Activated naive CD4-positive, alpha-beta T cell treated with anti-CD3 and anti-CD28 coated beads, Interleukin-2, amount 50 U/mL, for 72 hours (primary cell): ENCODE measurements at places on chromosomes 5 and 9. TPM values are rescaled to one million over a fixed set of nuclear protein-coding genes. Genes with fewer than 3 reads are reported as not detected.

DNA sequence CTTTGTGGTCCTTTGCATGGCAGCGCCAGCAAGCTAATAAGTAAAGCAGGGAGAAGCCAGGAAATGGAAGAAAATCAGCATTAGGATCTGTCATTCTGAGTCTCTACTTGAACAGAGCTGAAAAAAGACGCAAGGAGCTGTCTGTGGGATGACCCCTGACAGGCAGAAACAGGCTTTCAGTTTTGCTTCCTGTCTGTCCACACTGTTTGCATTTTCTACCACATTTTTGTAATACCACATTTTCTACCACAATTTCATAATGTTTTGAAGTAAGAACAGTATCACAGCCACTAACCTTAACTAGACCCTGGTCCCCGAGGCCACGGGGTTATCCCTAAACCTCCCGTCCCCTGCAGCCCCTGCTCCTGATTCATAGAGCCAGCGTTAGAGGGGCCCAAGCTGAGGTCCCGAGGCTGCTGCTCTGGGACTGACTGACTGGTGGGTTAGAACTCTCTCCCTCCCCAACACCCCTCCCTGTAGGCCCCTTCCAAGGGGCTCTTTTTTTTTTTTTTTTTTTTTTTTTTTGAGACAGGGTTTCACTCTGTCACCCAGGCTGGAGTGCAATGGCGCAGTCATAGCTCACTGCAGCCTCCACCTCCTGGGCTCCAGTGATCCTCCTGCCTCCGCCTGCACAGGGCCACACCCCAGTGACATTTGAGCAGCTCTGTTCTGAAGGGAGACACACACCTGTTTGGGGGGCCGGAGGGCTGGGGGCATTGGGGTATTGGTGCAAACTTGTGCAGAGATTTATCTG lies 4.0 kb upstream of the CLIC3 start:
- no peak for DNase-seq

GRCh38 chr5:179289756-179290385 lies 55.4 kb downstream of the ADAMTS2 start:
- no peak for DNase-seq

DNA sequence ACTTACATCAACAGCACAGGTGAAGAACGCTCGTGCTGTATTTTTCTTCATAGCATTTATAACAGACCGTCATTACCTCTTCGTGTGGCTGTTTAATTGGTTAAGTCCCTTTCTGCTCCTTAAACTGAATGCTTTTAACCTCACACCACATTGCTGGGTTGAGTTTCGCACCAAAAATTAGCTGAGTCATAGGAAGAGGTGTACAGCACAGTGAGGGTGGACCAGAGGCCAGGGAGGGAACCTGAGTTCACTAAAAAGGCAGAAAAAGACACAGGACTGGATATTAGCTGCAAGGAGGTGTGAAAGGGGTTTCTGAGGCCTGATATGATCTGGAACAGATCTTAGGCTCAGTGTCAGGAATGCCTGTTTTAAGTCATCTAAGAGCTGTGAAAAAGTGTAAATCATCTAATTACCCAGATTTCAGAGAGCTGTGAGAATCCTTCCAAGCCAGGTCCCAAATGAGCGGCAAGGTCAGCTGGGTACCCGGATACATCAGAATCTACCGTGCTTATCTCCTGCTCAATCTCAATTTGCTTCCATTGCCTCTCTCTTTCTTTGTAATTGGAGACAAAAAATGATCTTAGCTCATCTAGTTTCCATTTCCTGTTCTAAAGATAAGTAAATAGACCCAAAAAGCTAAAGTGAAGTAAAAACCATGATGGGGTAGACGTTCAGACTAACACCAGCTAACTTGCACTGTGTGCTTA lies 7.1 kb upstream of the CFAP90 start:
- DNase-seq, result no peak

- DNase-seq, result no peak
Measured at GRCh38 chr5:102536323-102536928, 37.6 kb upstream of the SLCO6A1 start.

GRCh38 chr5:143409926-143410325 lies 6.4 kb upstream of the NR3C1 start:
- no peak for DNase-seq

DNA sequence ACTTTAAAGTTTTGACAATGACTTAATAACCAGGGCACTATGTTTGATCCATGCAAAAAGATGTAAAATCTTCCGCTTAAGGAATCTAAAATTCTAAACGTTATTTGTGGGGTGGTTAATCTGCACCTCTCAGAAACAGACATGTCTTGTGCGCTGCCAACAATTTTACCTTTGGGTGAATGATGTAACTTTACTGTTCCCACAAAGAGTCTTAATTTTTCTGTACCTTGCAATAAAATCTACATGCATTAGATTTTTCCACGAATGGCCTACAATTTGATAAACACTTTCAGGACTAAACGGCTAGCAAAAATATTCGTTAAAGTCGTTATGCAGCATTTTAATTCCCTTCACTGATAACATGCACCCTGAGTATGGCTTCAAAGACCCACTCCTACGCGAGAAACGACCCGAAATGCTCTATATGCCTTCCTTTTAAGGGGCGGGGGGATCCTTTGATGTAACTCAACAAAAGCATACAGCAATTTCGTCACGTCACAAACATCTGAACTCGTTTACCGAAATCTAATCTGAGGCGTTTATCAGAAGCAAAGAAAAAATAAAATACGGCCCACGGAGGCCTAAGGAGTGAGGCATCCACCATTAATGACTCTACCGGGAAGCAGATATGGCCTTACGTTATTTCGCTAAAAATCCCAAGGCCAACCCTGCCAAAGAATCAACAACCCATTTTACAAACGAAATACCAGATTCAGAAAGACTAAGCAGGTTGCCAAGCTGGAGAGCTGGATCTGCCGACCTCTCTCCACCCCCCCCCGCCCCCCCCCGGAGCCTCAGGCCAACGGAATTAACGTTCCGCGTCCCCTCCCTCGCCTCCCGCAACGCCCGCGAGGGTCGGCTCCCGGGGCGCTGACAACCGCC lies 621 bp downstream of the AK6 start:
- DNase-seq, result no peak

GRCh38 chr5:122137702-122138101 lies 8.4 kb downstream of the ZNF474 start:
- no peak for DNase-seq

- DNase-seq, result no peak
Measured at GRCh38 chr9:69898714-69899209, 78.1 kb downstream of the CFAP95 start.

- no peak for DNase-seq
Measured at GRCh38 chr9:18658804-18659705, 185.1 kb downstream of the ADAMTSL1 start.

- DNase-seq, result no peak
Measured at GRCh38 chr5:166535641-166536040, 1755.8 kb upstream of the WWC1 start.

DNA sequence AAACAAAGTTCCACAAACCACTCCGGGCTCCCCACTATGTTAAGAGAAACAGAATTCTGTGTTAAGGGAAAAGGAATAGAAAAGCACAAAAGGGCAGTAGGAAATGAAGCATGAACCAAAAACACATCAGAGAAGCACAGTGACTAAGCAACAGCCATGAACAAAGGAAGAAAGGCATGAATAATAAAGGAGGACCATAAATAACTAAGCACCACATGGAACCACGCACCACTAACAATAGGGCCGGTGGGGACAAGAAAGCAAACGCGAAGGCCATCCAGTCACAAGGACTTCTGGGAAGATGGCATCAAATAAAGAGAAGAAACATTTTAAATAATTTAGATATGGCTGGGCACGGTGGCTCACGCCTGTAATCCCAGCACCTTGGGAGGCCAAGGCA lies 18.0 kb downstream of the PRUNE2 start:
- DNase-seq, result no peak

DNA sequence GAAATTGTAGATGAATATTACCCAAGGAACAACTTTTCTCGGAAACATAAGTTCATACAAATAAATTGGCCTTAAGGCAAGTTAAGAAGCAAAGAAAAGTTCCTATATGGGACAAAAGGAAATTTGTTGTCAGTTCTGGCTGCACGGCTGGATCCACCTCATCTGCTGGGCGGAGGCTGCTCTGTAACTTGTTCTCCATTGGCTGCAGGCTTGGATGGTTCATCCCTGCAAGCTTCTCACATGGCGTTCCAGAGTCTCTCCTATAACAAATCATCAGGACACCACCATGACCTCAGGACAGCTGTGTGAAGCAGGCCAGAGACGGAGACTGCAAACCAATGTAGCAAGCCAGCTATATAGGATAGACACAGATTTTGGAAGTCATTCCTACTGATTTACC lies 81.4 kb upstream of the DAB2 start:
- no peak for DNase-seq

DNA sequence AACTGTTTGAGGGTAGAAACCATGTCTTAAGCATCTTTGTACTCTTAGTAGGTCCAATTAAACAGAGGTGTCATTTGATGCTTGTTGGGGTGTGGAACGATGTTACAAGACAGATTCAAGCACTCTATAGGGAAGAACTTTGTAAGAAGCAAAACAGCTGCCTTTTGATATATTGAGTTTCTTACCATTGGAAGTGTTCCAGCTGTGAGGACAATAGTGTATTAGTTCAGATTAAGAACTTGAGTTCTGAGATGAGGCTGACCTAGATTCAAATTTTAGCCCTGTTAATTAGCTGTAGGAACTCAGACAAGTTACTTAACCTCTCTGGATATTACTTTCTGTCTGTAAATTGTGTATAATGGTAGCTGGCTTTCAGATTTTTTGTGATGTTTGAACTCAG lies 19.6 kb upstream of the ZNF462 start:
- DNase-seq, result no peak

Gene MEIKIN
- total RNA-seq, result not detected

Gene TAF1L
- not detected for total RNA-seq

Gene TCF7
- 93.5 TPM for total RNA-seq

Gene ADGRD2
- total RNA-seq, result not detected
